ENCODE measurements at places on chromosomes 6 and 20.
A peak's percentile ranks its signal among the peaks of the same experiment; 100 is the strongest.

GRCh38 chr6:16783952-16784565, 22.8 kb upstream of the ATXN1 start:
- DNase-seq: no peak

- no peak for DNase-seq
Observed at GRCh38 chr20:31698803-31699718, 23.6 kb downstream of the BCL2L1 start.

GRCh38 chr20:3313683-3314065, 74.7 kb upstream of the SLC4A11 start:
- no peak for DNase-seq

DNA sequence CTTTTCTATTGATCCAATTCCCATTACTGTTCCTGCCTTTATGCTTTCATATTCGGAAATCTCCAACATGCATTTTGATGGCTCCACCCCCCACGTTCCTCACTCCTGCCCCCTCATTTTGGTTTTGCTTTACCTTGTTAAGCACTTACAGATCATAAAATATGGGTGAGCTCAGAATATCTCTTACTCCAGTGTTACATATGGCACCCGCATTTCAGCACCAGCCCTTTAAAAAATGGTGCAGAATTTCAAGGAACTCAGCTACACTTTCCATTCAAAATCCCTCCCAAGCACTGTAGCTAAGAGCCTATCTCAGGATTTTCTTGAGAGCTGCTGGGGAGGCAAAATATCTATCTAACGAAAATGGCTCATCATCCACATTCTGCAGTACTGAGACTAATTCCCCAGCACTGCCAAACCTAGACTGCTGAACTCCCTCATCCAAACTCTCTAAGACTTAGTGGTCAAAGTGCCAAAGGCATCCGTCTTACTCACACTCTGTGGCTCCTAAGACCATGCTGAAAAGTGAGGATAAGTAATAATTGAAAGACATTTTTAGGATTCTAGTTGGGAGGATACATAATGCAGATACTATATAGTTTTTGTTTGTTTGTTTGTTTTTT, 7.8 kb downstream of the SGK1 start:
- no peak for DNase-seq

GRCh38 chr6:152532556-152533422, 104.4 kb downstream of the SYNE1 start:
- no peak for DNase-seq

DNA sequence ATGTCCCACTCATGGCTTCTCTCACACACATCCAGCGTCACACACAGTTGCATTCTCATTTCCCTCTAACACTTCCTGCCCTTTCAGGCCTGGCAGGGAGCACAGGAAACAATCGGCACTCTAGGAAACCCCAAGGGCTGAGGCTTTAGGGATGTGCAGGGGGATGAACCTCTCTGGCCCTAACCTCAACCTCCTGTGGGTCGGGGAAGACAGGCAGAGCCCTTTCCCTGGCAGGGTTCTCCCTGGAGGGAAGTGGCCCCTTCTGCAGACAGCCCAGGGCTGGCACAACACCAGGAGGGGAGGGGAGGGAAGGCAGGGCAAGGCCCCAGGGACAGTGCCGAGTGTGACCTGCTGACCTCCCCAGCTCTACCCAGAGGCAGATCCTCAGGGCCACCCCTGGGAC, 2.7 kb downstream of the TEAD3 start:
- no peak for DNase-seq

DNA sequence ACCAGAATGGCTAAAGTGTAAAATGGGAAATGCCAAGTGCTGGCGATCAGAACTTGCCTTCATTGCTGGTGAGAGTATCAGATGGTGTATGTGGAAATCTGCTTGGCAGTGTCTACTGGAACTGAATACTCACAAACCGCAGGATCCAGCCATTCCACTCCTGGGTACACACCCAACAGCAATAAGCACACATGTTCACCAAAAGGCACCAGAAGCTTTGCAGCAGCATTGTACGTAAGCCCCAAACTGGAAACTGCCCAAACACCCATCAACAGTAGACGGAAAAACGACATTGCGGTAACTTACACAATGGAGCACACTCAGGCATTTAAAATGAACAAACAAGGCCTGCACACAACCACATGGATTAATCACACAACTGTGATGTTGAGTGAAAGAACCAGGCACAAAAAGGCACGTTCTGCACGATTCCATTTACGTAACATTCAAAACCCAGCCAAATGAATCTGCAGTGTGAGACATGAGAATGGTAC, 37.3 kb upstream of the BPIFA2 start:
- DNase-seq: no peak

- DNase-seq: no peak
Observed at GRCh38 chr20:63011798-63012197, 5.0 kb upstream of the BHLHE23 start.

DNA sequence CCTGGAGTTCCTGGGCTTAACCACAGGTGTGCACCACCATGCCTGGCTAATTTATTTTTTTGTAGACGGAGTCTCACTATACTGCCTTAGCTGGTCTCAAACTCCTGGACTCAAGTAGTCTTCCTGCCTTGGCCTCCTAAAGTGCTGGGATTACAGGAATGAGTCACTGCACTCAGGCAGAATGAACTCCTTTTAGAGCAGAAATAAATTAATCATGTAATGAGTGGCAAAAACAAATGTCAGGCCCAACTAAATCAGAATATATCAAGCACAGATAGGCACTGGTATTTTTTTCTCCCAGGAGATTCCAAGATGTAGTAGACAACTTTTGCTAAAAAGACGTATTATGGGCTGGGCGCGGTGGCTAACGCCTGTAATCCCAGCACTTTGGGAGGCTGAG, 2.6 kb downstream of the RPS10 start:
- no peak for DNase-seq

GRCh38 chr6:15596186-15596896, 66.5 kb downstream of the DTNBP1 start:
- DNase-seq: no peak

DNA sequence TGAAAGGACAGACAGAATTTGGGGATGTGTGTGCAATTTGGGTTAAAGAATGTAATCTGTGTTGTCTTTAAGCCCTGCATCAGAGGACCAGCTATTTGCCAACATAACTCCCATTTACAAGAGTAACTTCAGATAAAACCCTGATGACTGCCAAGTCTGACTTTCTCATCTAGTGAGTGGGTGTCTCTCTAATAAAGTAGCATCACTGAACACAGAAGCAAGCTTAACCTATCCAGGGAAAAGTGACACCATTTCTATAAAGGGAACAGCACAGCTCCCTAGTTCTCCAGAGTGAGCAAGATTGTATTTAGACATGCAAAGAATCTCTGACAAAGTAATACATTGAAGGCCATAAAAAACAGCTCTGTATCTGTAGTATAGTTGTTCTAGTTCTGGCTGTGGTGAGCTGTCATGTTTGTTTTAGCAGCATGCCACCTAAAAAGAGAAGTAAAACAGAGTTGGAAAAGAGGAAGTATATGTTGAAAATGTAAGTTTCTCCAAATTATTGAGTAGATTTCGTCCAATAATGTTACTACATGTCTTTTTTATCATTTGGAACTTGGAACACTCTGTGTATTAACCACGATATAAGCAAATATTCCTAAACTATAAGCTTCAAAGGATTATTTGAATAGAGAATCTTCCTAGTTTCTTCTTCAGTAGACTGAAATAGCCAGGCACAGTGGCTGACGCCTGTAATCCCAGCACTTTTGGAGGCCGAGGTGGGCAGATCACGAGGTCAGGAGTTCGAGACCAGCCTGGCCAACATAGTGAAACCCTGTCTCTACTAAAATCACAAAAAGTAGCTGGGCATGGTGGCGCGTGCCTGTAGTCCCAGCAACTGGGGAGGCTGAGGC, 8.8 kb upstream of the PIM1 start:
- DNase-seq: no peak

DNA sequence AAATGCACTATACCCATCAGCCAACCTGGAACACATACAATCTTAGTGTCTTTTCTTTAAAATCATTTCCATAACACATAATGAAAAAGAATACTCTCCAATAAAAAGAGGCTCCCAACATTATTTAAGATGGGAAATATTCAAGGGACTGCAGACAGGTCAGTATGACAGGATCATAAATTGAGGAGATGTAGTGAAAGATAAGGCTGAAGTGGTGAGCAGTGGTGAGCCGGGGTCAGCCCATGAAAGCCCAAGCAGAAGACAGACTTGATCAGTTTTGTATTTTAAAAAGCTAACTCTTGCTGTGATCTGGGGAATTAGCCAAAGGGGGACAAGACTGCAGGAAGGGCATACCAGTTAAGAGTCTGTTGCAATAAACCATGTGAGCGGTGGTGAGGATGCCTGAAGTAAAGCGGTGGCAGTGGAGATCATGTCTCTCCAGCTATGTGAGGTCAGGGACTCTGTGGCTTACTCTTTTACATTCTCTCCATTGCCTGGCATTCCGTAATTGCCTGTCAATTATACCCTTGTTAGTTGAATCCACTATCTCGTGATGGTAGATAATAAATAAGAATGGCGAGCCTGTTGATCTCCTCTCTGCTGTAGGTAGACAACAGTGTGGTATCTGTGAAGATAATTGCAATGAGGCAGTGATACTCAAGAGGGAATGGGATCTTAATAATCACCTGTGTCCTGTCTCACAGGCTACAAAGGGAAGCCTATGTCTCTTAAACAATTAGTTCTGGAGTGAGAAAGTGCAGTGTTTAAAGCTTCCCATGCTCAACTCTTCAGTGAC, 97.4 kb downstream of the FILIP1 start:
- no peak for DNase-seq

DNA sequence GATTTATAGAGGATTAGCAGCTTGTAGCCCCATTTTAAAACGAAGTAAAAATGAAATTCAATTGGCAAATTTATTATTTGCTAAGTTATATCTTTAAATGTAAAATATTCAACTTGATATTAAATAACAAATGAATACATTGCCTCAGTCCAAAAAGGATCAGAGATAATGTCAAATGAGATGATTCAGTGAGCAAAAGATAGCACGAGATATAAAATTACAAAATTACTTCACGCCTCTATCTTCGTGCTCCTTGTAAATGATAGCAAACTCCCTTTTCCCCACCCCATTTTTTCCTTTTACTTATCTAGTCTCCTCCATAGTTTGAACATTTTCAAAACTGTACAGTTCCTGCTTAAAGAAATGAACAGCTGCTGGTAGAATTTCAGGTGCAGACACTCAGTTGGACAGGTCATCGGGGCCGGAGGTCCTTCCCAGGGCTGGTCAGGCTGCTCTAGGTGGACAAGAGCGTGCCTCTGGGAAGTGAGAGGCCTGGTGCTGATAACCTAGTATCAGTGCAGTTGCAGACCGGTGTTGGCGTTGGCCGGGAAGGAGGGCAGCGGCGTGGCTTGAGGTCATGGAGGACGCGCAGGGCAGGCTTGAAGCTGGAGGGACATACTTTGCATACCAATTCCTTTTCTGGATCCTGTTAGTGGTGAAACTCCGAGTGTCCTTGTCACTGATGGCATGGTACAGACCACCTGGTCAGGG, 83.9 kb downstream of the CDC5L start:
- DNase-seq: no peak

GRCh38 chr6:71420693-71421328, 132.2 kb downstream of the OGFRL1 start:
- DNase-seq: peak; percentile 76

DNA sequence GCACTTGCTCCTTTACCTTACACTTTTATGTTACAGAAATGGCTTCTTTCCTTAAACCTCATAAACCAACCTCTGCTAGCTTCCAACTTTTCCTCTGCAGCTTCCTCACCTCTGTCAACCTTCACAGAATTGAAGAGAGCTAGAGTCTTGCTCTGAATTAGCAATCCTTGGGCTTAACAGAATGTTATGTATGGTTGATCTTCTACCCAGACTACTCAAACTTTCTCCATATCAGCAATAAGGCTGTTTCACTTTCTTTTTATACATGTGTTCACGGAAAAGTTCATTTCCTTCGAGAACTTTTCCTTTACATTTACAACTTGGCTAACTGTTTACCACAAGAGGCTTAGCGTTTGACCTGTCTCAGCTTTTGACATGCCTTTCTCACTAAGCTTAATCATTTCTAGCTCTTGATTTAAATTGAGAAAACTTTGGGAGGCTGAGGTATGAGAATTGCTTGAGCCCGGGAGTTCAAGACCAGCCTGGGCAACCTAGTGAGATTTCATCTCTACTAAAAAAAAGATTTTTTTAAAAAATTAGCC, 207.3 kb downstream of the BMP7 start:
- no peak for DNase-seq

DNA sequence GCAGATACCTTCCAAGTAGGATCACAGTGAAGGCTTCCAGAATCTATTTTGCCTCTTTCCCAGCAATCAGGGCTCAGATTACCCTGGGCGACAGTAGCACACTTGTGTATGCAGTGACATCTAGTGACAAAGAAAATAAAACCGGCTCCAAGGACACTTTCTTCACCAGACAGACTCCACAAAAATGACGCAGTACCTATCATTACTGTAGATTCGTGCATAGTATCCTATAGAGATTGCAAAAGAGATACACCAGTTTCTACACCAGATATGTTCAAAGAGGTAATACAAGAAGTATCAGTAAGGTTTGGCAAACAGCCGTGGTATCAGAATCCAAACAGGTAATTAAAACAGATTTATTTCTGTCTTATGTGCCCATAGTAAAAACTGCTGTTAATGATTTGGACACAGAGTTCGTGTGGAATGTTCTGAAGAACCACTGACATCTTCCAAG, 600.4 kb upstream of the JAG1 start:
- DNase-seq: peak; percentile 75

DNA sequence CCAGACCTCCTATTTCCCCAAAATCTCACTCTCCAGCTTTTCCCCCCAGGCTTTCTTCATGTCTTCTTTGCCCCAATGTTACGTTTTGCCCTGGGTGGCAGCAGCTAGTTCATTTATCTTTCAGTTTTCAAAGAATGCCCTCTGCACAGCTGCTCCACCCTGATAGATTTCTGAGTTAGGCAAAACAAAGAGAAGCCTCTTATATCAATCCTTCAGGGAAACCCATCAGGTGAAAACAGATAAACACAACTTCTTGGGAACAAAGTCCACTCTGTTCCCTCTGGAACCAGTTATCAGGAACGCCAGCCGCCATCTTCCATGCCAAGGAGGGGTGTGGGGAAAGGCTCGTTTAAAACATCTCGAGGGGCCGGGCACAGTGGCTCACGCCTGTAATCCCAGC, 34.0 kb downstream of the ZBTB9 start:
- no peak for DNase-seq
